K562 (cell line): ENCODE measurements at places on chromosomes 12 and 14. TPM values are rescaled to one million over a fixed set of nuclear protein-coding genes. Genes with fewer than 3 reads are reported as not detected.
A peak's percentile ranks its signal among the peaks of the same experiment; 100 is the strongest.

The PTHLH gene
- 0.74 and 1.2 TPM in 2 replicates for polyA plus RNA-seq

The PMCH gene
- polyA plus RNA-seq, result not detected in 2 replicates

The NDRG2 gene
- 59.3 and 67.3 TPM in 2 replicates for polyA plus RNA-seq

DNA sequence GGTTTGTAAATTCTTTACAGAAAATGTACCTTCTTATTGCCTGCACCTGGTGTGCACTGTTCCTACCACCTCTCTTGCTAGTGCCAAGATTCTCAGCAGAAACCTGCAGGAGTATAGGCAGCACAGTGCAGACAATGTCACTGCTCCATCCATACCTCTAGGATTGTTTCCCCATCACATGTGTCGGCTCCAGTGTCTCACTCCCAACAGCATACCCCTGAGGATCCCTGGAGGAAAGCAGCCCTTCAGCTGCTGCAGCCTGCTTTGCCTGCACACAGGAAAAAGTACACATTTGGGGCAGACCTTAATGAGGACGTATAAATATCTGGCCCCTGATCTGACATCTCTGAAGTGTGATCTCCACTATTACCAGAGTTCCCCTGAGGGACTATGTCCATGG is 235.5 kb downstream of the MDGA2 start:
- H3K4me3 ChIP-seq, result no peak overlapping the region
- H3K27ac ChIP-seq, result no peak overlapping the region
- DNase-seq, result no peak
- no peaks in the 10 kb centered on the region for H3K36me3 ChIP-seq

DNA sequence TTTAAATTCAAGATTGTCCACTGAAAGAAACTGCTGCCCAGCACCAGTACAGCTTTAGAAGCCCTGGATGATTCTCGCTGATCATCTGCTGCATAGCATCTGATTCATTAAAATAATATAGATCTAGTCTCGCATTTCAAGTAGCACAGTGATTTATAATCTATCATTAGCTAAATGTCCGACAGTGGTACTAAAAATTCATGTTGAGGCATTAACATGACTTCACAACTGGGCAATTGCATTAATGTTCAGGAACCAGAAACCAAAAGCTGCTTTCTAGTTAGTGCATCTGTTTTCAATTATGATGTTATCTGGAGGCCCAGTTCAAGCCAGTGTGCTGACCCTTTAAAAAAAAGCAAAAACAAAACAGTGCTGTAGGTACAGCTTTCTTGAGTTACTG is 1987.2 kb upstream of the SEL1L start:
- no peak for DNase-seq
- no peak overlapping the region for H3K27ac ChIP-seq
- H3K36me3 ChIP-seq, result no peaks in the 10 kb centered on the region
- no peak overlapping the region for H3K4me3 ChIP-seq

- H3K27me3 ChIP-seq, result no peaks in the 10 kb centered on the region
- H3K4me1 ChIP-seq, result peaks cover 2% of the 10 kb centered on the region; the same call in 1 of the 3 replicates
- H3K4me3 ChIP-seq, result no peak overlapping the region
- DNase-seq, result no peak
- no peak overlapping the region for H3K27ac ChIP-seq
- peaks cover 99% of the 10 kb centered on the region for H3K36me3 ChIP-seq
These were observed 15.4 kb upstream of the SELPLG start for GRCh38 chr12:108649126-108649525.

DNA sequence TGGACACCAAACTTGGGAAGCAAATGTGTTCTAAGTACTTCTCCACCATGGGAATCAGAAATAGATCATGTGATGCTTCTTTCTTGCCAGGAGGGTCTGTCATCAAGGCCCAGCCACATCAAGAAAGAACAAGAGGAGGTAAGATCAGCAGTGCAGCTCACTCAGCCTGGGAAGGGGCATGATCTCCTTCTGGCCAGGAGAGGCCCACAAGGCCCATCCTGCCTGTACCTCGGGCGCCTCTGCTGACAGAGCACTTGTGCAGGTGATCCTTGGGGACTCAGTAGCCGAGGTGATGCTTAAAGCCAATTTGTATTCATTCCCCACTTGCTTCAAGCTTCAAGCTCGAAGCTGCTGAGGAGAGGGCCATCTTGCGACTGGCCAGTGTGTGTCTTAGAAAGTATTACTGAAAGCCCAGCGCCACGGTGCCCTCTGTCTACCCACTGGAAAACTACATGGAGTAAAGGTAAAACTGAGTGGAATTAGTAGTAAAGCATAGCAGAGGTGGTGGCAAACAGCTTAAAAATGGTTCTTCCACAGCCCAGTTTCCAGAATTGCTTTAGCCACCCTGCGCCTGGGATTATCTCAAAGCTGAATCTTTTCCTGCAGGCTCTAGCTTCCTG is 26.2 kb downstream of the RTRAF start:
- H3K36me3 ChIP-seq, result peaks cover 12% of the 10 kb centered on the region; the same call in 1 of the 3 replicates
- DNase-seq, result peak; percentile 9
- no peak overlapping the region for H3K27ac ChIP-seq
- no peaks in the 10 kb centered on the region; the same call in 1 of the 2 replicates for H3K4me1 ChIP-seq
- H3K27me3 ChIP-seq, result no peaks in the 10 kb centered on the region

DNA sequence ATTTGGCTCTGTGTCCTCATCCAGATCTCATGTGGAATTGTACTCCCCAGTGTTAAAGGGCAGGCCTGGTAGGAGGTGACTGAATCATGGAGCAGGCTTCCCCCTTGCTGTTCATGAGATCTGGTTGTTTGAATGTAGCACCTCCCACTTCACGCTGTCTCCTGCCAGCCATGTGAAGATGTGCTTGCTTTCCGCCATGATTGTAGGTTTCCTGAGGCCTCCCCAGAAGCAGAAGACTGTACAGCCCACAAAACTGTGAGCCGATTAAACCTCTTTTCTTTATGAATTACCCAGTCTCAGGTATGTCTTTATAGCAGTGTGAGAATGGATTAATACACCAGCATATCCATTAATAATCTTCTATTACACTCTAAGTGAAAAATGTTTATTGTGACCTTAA is 70.2 kb downstream of the BAZ1A start:
- H3K36me3 ChIP-seq, result peaks cover 74% of the 10 kb centered on the region
- no peak for DNase-seq
- H3K27me3 ChIP-seq, result no peaks in the 10 kb centered on the region
- H3K27ac ChIP-seq, result no peak overlapping the region

GRCh38 chr12:102961466-102961855 is 4.0 kb downstream of the ASCL1 start:
- H3K4me1 ChIP-seq, result peaks cover 7% of the 10 kb centered on the region; the same call in 1 of the 2 replicates
- no peak for DNase-seq
- H3K27ac ChIP-seq, result no peak overlapping the region
- no peaks in the 10 kb centered on the region for H3K36me3 ChIP-seq

DNA sequence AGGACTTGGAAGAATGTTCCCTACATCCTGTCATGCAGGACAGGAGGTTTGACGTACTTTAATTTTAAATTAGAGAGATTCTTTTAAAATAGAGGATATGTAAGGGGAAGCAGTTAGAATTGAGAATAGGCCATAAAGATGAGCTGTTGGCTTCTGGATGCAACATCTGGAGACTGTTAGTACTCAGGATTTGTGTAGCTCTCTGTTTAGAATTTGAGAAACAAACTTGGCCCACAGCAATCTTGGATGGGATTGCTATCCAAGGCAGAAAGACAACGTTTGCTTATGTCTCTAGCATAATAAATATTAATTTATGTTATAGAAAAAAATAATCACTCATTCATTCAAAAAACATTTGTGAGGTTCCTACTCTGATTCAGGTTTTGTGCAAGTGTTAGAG is 398.4 kb upstream of the NOVA1 start:
- H3K36me3 ChIP-seq, result no peaks in the 10 kb centered on the region
- no peak for DNase-seq
- H3K4me3 ChIP-seq, result no peak overlapping the region
- H3K27me3 ChIP-seq, result no peaks in the 10 kb centered on the region
- H3K27ac ChIP-seq, result no peak overlapping the region
